Endothelial cell (in vitro differentiated cells): ENCODE measurements at places on chromosomes 2 and 18.
A peak's percentile ranks its signal among the peaks of the same experiment; 100 is the strongest.

- no peak for DNase-seq
These were observed 41.5 kb upstream of the PUM2 start for GRCh38 chr2:20391951-20392699.

- DNase-seq = no peak
These were observed 228.1 kb upstream of the RAB6C start for GRCh38 chr2:129751409-129751808.

DNA sequence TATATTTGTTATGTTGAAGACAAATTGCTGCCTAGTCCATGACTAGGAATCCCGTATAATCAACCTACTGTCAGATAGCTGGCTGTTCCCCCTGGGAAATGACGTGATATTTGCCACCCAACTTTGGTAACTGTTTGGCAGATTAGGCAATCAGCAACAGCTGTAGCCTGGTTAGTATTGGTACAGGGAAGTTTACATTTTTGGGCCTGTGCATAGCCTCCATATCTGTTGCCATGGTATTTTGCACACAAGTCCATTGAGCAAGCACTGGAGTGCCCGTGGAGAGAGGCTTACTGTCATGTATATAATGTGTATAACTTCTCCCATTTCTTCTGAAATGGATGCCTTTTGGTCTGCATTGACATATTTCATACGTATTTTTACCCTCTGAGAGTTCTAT is 27.7 kb downstream of the BIRC6 start:
- no peak for DNase-seq

- no peak for DNase-seq
These were observed 55.0 kb downstream of the PLEKHM3 start for GRCh38 chr2:207970147-207970825.

DNA sequence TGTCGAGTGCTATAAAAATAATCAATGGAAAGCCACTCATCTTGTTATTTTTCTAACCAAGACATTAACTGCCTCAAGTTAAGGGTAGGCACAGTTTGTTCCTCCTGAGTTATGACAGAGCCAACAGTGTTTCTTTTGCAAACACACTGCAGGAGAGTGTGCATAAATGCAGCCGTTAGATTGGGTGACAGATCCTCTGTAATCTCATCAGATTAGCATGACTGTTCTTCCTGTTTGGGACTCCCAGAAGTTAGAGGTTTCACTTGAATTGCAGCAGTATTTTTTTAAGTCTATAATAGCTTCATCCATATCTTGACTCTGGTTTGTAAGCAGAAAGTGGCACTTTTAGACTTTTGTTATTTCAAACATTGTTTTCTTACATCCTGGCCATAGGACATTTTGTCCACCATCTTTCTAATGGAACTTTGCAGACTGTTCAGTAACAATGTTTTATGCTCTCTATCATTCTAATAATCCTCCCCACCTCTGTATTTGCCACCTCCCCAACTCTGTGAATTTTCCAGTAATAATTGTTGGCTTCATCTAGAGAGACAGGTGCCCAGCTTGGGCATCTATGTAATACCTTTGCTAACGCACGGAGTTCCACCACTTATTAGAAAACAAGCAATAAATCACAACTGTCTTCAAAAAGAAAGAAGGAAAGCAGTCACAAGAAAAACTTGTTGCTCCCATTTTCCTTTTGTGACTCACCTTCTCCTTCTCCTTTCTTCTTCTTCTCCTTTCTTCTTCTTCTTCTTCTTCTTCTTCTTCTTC is 560.0 kb downstream of the ADCYAP1 start:
- DNase-seq = no peak

GRCh38 chr18:48799724-48800315 is 150.9 kb downstream of the SMAD7 start:
- no peak for DNase-seq

DNA sequence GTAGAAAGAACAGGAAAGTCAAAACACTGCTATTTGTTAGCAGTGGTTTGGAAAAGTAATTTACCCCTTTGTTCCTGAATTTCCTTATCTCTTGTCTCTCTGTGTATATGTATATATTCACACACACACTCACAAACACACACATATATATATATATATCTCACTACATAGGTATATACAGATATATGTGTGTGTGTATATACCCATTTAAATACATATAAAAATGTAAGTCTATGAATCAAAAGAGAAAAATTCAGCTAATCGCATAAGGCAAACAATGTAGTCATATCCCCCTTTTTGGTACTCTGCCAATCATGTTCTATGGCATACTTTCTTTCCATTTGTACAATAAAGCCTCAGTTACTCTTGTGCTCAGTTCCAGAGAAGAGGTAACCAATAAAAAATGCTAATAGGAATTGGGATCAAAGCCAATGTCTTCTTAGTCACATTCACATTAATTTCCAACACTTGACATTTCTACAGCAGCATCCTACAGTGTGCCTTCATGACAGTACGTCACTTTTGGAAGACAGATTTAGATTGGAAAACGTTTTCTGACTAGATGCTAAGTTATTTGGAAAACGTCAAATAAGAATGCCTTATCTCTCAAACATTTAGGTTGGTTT is 94.6 kb downstream of the MC4R start:
- DNase-seq = no peak

- peak; percentile 38 for DNase-seq
These were observed 665 bp downstream of the MCM6 start for GRCh38 chr2:135875491-135876065.

DNA sequence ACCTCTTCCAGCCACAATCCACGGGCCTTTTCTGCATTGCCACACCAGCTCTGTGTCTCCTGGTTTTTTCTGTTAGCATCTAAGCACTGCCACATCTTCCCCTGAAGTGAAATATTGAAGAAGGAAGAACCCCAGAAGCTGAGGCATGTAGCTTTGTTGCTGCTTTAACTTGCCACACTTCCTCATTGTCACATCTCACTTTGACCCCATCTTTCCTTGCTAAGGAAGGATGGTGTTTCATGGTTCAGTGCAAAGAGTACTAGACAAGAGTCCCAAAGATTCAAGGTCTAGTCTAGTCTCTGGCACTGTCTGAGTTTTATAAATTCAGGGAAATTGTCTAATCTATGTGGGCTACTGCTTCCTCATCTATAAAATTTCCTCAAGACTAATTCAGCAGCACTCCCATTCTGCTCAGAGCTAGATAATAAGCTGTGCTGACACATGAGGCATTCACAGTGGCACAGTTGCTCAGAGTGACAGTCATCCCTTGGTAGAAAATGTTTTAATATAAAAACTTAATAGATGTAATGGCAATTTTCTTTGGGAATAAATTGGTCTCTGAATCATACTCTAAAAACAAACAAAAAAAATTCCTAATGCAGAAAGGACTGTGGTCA is 483.0 kb upstream of the ID2 start:
- DNase-seq = no peak

GRCh38 chr18:53115876-53116585 is 776.0 kb downstream of the DCC start:
- DNase-seq = no peak

DNA sequence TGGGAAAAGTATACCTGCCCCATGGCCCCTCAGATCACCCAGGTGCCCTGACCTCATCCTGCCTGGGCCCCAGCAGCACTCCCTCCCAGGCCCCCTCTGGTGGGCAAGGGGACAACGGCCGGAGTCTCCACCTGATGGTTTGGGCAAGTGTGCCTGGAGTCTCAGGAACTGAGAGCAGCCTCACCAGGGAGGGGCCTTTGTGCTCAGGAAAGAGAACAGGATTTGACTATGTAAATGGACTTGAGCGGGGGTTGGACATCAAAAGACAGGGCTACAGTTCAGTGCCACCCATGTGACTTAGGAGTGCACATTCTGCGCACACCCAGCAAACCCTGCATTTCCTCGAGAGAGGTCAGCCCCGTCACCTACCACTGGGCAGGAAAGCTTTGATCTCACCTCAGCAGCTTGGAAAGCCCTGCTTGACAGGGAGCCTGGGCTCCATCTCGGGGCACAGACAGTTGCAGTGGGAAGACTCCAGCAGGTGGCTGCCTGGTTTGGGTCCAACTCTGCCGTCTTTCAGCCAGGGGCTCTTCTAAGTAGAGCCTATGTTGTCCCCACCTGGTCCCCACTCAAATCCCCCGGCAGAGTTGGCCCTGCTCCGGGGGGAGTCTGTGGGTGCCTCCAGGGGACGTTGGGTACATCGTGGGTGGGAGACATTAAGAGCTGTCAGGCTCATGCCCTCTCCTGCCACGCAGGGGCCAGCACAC is 3.3 kb downstream of the INPP5D start:
- DNase-seq = no peak

DNA sequence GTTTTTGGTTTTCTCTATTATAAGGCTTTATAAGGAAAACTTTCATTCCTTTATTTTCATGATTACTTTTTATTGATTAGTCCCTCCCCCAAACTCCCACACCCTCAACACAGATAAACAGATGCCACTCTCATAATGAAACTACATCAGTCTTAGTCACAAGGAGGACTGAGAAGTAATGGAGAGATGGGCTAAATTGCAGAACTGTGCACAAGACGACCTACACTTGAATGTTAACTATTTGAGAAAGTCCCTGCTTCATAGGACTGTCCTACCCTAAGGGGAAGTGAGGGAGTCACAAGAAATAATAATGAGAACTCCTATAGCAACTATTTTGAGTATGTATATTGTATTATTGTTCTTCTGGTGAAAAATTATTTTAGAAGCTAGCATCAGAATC is 360.8 kb downstream of the RBM43 start:
- no peak for DNase-seq

DNA sequence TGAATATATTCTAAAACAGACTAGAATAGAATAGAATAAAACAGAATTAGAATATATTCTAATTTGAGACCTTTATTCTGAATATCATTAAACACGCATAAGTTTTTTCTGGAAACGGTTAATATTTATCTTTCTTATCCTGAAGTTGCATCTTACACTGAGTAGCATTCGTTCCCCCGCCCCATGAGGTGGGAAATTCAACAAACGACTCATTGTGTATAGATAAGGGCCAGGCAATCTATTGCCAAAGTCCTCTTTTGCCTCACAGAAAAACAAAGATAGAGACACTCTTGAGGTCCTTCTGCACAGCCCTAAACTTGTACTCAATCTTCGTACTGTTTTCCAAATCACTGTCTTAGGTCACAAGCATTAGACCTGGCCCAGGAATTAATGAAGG is 98.1 kb downstream of the COL6A3 start:
- no peak for DNase-seq

GRCh38 chr2:61693744-61694143 is 155.6 kb upstream of the XPO1 start:
- no peak for DNase-seq

- no peak for DNase-seq
These were observed 222.9 kb downstream of the KLHL29 start for GRCh38 chr2:23607925-23608324.
